SHP77 (cell line): ENCODE measurements at places on chromosomes 11 and 22.

DNA sequence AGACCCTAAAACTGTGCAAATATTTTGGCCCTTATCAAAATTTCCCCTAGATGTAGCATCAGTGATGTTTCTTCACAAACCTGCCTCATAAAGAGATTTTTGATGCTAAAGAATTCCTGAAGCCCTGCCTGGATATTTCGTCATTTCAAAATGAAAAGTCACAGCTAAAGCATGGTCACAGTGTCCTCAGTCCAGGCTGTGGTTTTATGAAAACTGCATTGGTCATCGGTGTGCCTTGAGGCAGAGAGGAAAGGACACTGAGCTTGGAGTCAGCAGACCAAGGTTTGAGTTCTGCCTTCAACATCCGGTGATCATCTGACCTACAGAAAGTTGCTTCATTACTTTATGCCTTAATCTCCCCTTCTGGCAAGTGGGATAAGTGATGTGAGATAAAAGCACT is 34.8 kb upstream of the ALKBH3 start:
- no peak for DNase-seq

GRCh38 chr11:72573855-72574445 is 100.3 kb downstream of the PDE2A start:
- no peak for DNase-seq

DNA sequence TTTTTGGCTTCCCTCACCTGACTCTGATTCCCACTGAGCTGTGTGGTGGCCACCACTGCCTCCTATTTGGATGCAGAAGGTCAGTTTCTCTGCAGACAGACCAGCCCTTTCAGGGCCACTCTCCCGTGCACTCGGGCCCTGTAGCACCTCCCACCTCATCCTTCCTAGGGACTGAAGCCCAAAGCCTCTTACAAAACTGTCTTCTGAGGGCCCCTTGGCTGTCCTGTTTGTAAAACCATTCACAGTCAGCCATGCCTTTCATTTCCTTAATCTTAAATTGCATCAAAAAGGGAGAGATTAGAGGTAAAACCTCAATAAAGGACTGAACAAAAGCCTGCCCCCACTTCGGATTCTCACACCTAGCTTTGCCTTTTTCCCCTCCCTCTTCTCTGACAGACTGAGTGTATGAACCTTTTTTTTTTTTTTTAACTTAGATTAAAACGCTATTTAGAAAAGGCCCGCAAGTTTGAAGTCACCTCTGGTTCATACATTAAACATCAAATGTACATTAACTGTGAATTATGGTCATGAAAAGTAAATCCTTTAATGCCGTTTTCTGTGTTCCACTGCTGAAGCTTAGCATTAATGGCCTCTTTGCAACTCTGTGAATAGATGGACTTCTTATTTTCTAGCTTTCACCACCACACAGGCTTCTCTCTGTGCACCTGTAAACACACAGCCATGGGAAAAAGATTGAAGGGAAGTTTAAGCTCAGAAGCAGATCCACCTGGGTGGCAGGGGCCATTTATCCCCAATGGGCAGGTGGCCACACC is 247.2 kb upstream of the CADM1 start:
- DNase-seq: no peak

DNA sequence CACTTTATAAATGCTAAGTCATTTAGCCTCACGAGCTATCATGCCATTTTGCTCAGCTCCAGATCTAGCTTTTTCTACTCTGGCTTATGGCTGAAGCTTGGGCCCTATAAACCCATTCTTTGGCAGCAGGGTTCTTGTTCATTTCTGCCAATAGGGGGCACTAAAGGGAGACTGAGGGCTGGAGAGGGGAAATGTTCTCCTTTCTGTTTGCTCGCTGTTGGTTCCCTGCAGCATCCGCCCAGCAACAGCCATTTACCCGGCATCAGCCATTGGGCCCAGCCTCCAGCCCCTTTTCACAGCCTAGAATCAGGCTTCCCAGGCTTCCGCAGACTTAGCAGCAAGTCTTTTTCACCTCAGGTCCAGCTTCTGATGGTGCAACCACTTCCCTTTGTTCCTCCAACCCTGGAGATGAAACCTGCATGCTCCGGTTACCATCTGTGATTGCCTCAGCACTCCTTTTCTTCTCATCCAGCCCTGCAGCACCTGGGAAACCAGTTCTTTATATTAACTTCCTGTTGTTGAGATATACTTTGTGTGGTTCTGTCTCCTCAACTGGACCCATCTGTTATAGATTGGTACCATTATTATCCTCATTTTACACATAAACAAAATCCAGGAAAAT is 4.2 kb upstream of the ME3 start:
- no peak for DNase-seq

DNA sequence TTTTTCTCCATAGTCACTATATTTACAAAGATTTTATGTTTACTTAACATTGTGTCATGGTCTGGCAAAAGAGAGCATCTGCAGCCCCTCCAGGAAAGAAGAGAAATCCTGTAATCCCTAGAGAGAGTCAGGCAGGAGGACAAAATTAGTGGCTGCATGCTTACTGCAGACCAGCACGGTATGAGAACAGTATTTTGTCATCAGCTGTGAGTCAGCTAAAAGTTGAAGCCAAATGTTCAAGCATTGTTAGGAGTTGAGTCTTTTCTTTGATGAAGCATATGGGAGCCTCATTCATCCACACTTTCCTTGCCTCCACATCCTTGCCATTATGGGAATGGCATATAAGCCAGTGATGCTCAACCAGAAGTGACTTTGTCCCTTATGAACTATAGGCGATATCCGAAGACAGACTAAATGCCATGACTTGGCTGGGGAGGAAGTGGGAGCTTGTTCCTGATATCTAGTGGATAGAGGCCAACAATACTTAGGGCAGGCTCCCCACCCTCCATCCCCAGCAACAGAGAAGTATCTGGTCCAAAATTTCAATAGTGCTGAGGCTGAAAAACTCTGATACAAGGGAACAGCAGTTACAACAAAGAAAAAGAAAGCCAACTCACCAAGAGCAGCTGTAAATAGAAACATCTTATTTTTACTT is 112.0 kb upstream of the OR5AK2 start:
- no peak for DNase-seq

DNA sequence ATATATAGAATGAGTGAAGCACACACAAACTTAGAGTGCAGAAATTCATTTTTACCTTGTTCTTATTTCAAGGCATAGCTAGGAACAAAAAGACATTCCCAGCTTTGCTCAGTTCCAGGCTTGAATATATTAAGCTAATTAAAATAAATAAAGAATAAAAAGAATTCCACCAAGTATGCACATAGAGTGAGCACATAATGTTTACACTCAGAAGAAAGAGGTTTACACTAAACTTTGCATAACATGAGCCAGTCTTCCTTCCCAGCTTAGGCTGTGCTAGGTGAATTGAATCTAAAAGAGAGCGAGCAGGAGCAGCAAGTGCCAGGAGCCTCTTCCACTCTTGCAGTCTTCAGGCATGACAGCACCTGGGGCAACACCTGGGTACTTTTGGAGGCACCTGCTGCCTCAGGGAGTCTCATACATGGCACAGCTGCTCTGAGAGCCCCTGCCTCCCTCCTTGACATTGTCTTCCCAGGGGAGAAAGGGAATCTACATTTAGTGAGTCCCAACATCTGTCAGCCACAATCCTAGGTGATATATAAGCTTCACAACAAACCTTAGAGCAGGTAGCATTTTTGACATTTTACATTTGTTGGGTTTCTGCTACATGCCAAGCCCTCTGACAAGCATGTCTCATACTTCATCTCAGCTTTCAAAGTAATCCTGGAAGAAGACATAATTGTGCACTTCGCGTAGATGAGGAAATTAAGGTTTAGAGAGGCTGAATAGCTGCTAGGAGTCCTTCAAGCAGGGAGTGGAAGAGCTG is 732.7 kb upstream of the TENM4 start:
- DNase-seq: no peak

DNA sequence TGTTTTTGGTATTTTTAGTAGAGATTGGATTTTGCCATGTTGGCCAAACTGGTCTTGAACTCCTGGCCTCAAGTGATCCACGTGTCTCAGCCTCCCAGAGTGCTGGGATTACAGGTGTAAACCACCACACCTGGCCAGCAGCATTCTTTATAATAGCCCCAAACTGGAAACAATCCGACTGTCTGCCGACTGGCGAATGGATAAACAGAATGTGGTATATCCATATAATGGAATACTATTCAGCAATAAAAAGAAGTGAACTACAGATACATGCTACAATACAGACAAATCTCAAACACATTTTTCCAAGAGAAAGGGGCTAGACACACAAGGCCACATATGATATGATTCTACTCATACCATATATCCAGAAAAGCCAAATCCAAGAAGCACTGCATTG is 151.3 kb downstream of the ST3GAL4 start:
- DNase-seq: no peak

- no peak for DNase-seq
These were observed 72.2 kb upstream of the GRK2 start for GRCh38 chr11:67194096-67194495.

DNA sequence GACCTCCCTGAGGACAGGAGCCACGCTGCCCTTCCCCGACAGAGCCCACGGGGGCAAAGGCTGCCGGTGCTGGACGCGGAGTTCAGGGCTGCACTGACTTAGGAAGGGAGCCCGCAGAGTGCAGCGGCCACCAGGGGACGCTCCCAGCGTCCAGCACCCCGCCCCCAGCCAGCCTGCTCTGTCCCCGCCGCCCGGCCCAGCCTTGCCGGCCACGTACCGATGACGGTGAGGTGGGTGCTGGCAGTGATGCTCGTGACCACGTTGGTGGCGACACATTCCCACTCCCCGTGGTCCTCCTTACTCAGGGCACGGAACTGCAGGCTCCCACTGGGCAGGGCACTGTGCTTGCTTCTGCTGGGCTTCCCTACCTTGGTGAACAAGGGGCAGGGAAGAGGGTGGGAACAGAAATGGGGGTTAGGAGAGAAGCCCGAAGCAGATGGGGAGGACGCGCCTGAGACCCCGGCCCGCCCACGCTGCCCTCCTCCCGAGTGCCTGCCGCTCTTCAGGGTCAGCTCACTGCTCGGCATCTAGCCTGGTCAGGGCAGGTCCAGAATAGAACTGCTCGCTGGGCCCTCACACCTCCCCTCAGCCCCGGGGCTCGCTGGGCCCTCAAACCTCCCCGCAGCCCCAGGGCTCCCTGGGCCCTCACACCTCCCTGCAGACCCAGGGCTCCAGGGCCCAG is 25.9 kb downstream of the IGSF9B start:
- DNase-seq: no peak

GRCh38 chr11:82365351-82365750 is 368.3 kb downstream of the FAM181B start:
- DNase-seq: no peak

DNA sequence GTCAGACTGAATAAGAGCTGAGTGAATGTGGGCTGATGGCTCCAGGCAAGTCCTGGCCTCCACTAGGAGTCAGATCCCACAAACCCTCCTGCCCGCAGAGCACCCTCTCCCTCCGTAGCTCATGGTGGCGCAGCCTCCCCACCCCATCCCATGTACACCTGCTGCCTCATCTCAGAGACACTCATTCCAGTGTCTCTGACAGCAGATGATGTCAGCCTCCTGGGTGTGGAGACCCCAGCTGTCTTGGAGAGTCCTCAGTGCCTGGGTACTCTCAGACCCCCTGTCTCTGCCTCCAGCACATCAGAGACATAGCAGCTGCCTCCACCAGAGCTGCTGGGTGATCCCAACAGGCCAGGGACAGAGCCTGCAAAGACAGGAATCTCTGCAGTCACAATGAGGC is 9.5 kb downstream of the IGLL5 start:
- DNase-seq: no peak

DNA sequence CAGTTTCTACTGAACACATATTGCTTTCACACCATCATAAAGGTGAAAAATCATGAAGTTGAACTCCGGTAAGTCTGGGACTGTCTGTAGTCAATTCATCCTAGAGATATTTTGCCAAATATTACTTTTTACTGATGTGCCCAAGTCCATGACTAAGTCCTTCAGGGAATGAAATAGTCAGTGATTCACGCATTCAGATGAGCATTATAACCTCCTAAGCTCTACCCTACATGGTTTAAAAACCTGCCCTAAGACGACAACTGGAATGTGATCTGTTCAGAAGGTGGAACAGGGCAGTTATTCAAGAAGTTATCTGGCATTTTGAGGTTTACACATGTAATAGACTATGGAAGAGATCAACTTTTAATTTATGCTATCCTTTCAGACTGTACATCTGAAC is 125.6 kb downstream of the TRPC6 start:
- no peak for DNase-seq

- no peak for DNase-seq
These were observed 17.5 kb downstream of the MN1 start for GRCh38 chr22:27784120-27784475.

GRCh38 chr11:6356503-6357055 is 33.7 kb upstream of the SMPD1 start:
- DNase-seq: no peak

GRCh38 chr22:50576070-50576469 is 2.2 kb downstream of the CPT1B start:
- DNase-seq: peak; percentile 67

GRCh38 chr11:11724994-11725393 is 103.2 kb upstream of the GALNT18 start:
- DNase-seq: no peak

GRCh38 chr11:64385945-64386704 is 27.2 kb downstream of the RPS6KA4 start:
- DNase-seq: no peak

GRCh38 chr22:47681411-47682165 is 919.1 kb downstream of the TBC1D22A start:
- DNase-seq: no peak

DNA sequence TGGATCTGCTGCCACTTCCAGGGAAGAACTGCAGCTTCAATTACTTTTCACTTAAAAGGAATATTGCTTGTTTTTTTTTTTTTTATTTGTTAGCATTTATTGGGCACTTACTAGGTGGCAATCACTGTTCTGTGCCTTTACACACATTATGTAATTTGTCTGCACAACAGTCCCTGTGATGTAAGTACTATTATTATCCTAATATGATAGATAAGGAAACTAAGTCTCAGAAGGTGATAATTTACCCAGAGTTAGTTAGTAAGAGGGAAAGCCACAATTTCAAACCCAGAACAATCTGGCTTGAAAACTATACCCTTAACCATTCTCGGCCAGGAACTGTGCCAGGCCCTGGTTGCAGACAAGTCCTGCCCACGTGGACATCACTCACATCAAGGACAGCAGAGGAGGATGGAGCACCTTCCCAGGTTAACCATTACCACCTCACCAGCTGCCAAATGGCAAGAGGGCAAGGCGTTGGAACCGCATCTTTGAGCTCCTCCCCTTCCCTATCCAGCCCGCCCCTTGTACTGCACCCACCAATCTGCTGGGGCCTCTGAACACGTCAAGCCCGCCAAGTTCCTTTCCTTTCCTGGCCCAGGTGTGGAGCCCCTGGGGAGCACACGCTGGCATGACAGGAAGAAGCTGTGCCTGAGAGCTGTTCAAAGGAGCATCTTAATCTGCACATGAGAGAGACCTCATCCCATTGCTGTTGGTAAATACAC is 78.4 kb downstream of the NAV2 start:
- DNase-seq: no peak

- no peak for DNase-seq
These were observed 920.1 kb upstream of the CNTN5 start for GRCh38 chr11:98100689-98101088.

DNA sequence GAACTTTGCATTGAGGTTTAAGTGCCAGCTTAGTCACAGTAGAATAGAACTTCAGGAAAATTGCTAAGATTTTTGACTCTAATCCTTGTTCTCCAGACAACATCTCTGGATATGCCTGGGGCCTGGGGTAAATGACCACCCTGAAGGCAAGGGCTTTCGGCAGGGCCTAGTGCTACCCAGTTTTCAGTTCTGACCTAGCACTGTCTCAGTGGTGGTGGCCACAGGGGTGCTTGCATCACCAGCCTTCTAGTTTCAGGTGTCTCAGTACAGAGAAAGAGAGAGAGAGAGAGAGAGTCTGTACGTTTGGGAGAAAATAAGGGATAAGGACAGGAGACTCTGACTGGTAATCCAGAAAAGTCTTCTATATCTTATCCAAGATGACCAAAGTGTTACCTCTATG is 890.5 kb downstream of the JRKL start:
- no peak for DNase-seq
